ENCODE measurements at places on chromosomes 13 and 19.

DNA sequence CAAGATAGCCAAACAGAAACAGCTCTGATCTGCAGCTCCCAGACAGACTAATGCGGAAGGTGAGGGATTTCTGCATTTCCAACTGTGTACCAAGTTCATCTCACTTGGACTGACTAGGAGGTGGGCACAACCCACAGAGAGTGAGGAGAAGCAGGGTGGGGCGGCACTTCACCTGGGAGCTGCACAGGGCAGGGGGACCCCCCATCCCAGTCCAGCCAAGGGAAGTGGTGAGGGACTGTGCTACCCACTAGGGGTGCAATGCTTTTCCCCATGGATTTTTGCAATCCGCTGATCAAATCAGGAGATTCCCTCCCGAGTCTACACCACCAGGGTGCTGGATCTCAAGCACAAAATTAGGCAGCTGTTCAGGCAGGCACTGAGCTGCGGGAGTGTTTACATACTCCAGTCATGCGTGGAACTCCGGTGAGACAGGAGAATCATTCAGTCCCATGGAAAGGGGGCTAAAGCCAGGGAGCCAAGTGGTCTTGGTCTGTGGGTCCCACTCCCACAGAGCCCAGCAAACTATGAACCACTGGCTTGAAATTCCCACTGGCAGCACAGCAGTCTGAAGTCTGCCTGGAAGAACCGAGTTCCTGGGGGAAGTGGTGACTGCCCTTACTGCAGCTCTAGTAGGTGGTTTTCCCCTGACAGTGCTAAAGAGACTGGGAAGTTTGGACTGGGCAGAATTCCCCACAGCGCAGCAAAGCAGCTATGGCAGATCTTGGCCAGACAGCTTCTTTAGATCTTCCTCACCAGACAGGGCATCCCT lies 85.1 kb upstream of the UFM1 start:
- ATAC-seq: no peak

- no peak for ATAC-seq
These were observed 101.4 kb downstream of the LACC1 start for GRCh38 chr13:43981091-43981490.

DNA sequence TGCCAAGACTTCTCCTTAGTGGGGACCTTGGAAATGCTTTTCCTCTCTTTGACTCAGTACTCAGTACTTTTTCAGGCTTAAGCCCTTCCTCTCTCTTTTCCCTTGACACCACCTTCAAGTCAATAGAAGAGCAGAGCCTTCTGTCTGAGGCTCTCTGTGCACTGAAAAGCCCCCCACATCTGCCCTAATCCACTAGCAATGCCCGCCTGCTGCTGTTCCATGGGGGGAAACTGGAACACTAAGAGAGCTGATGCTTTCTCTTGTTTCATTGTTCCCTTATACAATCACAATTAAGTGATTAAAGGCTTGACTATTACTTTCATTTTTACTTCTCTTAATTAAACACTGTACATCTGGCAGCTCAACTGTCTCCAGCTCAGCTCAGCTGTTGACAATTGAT lies 254.5 kb downstream of the SLITRK6 start:
- no peak for ATAC-seq

DNA sequence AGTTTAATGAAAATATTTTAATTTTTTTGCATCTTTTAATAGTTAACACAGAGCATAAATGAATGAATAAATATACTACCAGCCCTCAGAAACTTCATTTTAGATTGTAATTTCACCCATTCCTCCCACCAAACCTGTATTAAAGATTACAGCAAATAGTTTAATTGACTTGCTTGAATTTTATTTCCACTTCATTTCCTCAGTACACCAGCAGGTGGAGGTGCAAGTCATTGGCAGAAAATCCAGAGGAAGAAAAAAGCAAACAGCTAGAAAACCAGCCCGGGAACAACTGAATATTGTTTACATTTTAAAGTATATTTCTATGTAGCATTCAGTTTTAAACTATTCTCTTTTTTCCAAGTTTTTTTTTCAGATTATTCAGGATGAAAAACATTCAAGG lies 177.8 kb downstream of the OLFM4 start:
- ATAC-seq: no peak

- no peak for ATAC-seq
These were observed 43.4 kb upstream of the AKAP11 start for GRCh38 chr13:42228527-42228926.

DNA sequence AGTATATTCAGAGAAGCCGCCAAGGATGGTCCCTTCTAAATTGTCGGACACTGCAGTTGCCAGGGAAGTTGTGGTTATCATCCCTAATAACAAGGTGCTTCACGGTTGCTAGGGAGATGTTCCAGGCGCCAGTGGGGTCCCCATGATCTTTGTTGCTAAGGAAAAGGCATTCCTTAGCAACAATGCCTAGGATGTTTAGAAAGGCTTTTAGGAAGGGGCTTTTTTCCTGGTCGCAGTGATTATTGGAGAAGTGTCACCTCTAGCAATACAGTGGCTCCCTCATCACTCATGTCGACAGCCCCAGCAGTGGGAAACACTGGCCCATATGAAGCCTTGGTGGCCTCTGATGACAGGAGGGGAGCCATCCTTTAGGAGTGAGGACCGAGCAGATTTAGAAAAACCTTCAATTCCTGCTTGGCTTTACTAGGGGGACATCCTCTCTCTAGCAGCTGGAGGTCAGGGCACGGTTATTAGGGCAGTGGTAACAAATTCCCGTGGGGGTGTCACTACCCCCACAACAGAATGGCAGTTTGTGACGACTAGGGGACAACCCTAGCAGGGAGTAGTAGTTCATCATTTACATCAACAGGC lies 6.4 kb upstream of the TMC4 start:
- no peak for ATAC-seq

DNA sequence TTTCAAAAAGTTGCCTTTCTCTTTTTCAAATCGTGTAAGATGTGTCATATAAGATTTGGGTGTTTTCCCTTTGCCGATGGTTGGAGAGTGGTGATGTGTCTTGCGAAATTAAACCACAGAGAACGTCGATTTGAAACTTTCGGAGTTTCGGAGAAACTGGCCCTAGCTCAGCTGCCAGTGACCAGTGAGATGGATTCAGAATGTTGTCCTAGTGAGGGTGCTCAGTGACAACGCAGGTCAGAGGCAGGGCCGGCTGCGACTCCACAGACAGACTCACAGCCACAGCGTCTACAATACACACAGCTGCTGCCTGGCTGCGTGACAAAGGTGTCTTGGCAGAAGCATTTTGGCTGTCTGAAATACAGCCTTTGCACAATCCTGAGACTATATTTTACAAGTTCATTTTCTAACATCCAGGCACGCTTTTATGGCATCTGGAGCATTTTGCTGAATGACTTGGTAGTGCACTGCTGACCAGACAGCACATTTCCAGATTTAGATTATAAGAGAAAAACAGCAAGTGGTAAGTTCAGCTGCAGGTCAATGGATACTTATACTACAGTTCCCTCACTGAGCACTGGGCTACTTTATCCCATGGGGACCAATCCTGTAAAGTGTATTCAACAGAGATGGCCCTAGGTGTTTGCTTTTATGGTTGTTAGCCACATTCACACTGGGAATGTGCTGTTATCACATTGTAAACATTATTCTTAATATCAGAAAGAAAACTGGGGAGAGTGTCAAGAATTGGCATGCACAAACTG lies 207.5 kb downstream of the KCNRG start:
- peak; percentile 17 for ATAC-seq

DNA sequence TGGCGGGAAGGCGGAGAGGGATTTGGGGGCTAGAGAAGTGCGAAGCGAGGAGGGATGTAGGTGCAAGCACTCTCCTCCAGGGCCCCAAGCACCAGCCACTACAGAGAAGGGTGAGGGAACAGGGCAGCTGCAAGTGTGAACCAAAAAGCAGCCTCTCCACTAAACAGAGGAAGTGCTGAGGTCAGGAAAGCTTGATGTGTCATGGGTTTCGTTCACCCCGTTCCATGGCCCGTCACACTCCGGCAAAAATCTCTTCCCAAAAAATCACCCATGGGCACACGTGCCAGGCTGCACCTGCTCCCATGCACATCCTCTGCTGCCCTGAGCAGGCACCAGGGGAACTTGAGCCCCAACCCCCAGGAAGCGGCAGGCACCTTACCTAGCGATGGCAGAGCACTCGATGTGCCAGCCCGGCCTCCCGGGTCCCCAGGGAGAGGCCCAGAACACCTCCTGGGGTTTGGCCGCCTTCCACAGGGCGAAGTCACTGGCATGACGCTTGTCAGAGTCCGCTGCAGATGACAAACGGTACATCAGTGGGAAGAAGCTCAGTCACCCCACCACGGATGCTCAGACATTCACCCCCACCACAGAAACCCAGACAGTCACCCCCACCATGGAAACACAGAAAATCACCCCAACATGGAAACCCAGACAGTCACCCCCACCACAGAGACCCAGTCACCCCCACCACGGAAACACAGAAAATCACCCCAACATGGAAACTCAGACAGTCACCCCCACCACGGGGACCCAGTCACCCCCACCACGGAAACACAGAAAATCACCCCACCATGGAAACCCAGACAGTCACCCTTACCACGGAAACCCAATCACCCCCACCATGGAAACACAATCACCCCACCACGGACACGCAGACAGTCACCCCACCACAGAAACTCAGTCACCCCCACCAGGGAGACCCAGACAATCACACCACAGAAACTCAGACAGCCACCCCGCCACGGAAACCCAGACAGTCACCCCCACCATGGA lies 29.0 kb downstream of the CARS2 start:
- peak; percentile 70 for ATAC-seq

DNA sequence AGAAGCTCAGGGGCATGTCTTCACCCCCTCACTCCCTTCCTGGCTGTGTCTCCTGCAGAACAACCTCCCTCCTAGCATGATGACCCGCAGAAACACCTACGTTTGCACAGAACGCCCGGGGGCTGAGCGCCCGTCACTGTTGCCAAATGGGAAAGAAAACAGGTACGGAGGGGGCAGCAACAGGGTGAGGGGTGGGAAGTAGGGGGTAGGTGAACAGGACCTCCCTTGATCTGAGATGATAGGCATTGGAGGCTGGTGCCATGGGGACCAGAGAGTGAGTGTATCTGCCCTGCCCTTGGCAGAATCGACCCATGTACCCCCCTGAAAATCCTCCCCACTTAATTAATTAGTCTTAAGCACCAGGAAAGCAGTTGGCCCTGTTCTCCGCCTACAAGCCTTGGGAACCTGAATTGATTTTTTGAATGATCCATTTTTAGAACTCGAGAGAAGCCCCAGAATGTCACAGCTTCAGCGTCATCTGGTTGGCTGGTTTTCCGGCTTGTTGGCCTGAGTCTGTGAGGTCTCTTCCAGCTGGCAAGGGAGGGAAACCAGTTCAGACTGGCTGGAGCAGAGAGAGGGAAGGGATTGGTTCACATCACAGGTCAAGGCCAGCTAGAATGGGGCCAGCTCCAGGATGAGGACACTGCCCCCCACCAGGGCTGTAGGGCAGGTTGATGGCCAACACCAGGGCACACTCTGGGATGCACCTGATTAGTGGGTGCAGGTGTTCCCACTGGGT lies 28.2 kb downstream of the CKM start:
- no peak for ATAC-seq

GRCh38 chr19:32012206-32012605 lies 333.2 kb upstream of the ZNF507 start:
- ATAC-seq: no peak

- no peak for ATAC-seq
These were observed 328.2 kb downstream of the GPC5 start for GRCh38 chr13:91726671-91727070.

- no peak for ATAC-seq
These were observed 386 bp downstream of the RRAS start for GRCh38 chr19:49639401-49640112.

- no peak for ATAC-seq
These were observed 152.0 kb downstream of the NUFIP1 start for GRCh38 chr13:44837250-44837649.

DNA sequence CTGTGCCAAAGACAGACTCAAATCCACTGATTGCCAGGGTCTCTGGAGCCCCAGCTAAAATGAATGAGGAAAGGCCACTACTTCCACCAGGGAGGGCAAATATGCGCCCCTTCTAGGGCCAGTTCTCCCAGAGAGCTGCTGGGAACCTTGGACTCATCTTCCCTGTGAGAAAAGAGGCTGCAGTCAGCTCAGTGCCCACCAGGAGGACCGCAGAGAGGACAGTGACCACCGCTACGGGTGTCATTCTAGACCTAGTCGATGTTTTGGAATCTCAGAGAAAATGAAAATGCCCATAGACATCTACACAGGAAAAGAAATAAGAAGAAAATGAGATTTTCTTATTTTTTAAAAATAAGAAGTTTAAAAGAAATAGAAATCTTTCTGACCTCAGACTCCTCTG lies 235.1 kb downstream of the UQCRFS1 start:
- ATAC-seq: no peak

GRCh38 chr13:106560821-106561220 lies 7.1 kb downstream of the ARGLU1 start:
- peak; percentile 67 for ATAC-seq

- no peak for ATAC-seq
These were observed 793.4 kb downstream of the LIG4 start for GRCh38 chr13:107421951-107422350.

DNA sequence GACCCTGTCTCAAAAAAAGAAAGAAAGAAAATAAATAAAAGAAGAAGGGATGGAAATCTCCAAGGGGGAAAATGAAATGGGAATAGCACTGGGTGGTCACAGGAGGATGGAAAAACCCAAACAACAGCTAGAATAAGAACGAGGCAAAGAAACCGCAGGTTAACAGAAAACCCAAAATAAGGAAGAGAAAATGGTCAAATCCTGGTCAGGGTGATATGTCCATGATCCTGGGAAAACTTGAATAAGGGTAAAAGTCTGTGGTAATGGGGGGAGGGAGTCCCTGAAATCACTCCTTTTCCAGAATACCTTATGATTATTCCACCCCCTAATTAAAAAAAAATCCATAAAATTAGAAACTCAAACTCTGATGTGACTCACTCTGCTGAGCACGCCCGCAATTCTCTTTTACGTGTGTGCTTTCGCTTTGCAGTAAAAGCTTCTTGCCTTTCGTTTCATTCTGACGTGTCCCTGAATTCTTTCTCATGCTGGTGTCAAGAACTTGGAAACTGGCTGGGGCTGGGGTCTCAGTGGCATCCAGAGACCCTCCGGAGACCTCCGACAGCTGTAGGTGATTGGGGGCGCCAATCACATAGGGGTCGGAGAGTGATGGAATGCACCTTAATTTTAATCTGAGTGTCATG lies 4.3 kb upstream of the NAXD start:
- ATAC-seq: no peak

DNA sequence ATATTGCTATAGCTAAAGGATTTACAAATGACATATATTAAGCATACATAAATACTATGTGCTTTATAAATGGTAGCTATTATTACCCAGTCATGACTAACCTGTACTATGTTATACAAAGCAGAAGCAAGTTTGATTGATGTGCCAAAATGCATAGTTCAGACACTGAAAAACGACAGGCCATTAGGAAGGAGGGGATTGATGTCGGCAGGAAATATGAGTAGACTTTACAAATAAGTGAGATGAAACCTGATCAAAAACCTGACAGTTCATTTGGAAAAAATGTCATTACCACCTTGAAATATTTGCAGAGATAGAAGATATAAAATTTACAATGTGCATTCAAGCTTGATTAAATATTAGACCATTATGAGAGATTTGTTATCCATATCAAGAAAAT lies 38.8 kb upstream of the TPP2 start:
- no peak for ATAC-seq

GRCh38 chr19:27794494-27795042 lies 1418.4 kb downstream of the UQCRFS1 start:
- ATAC-seq: no peak

GRCh38 chr19:45322744-45323281 lies at the start of gene CKM:
Gene CKM (minus strand): TSS chr19:45322875. CDS start chr19:45319713, 3,162 bp downstream.
- ATAC-seq: no peak

- ATAC-seq: peak; percentile 99
These were observed at the start of gene MBNL2 for GRCh38 chr13:97221989-97222700. Gene MBNL2 (plus strand): TSS chr13:97222333. CDS start chr13:97276236, 53,903 bp downstream.

- ATAC-seq: peak; percentile 62
These were observed 1.9 kb downstream of the CNN2 start for GRCh38 chr19:1028062-1028926.
